ENCODE measurements at places on chromosomes 11 and 22. TPM values are rescaled to one million over a fixed set of nuclear protein-coding genes. Genes with fewer than 3 reads are reported as not detected.
A peak's percentile ranks its signal among the peaks of the same experiment; 100 is the strongest.

DNA sequence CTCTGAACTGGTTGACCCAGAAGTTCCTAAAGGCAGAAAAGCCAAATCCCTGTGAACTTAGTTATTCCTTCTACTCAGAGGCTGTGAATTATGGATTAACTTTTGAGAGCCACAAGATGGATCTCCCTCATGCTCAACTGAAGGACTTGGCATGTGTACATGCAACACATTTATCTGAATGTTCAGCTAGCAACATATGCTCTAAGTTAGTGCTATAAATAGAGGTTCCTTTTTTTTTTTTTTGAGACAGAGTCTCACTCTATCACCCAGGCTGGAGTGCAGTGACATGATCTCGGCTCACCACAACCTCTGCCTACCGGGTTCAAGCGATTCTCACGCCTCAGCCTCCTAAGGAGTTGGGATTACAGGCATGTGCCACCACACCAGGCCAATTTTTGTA is 40.1 kb downstream of the EIF4ENIF1 start:
- DNase-seq: no peak

- peak; percentile 35 for DNase-seq
Measured at GRCh38 chr11:68750195-68751003, 921 bp downstream of the TESMIN start.

GRCh38 chr11:43943931-43944751 is 1.7 kb downstream of the C11orf96 start:
- no peak for DNase-seq

GRCh38 chr22:18108187-18108586 is 2.4 kb upstream of the TUBA8 start:
- DNase-seq: no peak

GRCh38 chr22:27686534-27686933 is 115.0 kb downstream of the MN1 start:
- DNase-seq: peak; percentile 61

- no peak for DNase-seq
Measured at GRCh38 chr11:43384393-43384792, 25.7 kb downstream of the TTC17 start.

DNA sequence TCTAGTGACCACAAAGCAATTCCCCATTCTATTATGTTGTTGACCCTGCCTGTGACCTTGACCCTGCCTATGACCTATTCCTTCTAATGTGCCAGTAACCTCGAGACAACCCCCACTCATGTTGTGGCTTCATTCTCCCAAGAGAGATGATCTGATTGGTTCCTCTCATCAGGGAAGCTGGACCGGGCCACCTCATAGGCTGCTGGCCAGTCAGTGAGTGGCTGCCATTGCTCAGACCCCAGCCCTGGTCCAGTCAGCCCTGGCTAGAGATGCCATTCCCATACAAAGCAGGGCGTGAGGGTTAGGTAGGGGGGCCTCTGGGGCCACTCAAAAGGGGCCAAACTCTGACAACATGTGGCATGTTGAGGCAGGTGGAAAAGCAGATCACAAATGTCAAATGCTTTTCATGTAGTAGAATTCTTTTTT is 11.9 kb downstream of the SLC29A2 start:
- no peak for DNase-seq

GRCh38 chr11:70078781-70079616 is 882 bp downstream of the ANO1 start:
- no peak for DNase-seq

- no peak for DNase-seq
Measured at GRCh38 chr11:4921796-4922195, 2.3 kb downstream of the OR51G1 start.

GRCh38 chr11:8711895-8712442 is 29.4 kb downstream of the RPL27A start:
- DNase-seq: no peak

DNA sequence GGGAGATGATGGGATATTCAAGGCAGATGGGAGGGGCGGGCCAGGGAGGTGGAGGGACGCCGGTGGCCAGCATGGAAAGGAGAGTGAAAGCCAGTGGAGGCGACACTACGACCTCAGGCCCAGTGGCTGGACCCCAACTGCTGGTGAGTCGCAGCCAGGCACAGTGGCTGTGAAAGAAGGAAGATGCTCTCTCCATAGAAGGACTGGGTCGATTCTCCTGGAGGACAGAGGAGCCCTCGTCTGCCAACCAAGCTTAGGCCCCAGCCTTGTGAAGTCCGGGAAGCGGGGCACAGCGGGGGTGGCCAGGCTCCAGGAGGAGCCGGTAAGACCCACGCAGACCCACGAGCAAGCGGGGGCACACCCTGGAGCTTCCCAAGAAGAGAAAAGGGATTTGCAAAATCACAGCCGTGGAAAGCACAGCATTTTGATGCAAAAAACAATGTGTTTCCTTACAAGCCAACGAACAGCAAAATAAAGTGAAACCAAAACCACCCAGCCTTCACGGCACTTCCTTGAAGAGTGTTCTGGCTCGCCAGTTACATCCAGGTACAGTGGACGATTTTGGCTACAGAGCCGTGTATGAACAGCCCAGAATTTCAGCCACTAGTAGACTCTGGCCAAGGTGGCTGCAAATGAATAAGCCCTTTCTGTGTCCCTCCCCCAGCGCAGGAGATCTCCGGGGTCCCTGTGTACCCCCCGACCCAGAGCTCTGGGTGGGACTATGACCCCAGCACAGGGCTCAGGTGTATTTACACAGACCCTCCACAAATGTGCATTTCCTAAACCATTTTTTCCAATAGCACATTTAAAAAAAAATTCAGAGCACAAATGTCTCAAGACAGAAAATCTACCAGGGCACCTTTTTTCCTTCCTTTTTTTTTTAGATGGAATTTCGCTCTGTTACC is 96.9 kb downstream of the TRMU start:
- DNase-seq: no peak

DNA sequence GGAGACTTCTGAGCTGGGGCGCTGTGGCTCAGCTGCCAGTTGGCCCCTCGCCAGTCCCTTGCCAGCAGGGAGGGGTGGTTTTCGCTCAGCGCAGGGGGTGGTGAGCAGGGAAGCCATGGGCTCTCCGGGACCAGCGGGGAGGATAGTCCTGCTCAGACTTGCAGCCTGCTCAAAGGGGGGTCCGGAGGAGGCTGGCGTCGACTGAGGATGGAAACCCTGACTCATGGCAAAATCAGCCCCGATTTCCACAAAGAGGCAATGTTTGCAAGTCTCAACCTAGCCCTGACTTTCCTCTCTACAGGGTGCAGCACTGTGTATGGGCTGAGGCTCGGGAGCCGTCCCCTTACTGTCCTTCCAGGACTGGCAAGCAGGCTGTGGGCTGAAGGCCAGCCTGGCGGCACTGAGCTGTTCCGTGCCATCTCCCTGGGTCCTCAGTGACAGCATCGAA is 35.1 kb downstream of the FBLN1 start:
- peak; percentile 74 for DNase-seq

DNA sequence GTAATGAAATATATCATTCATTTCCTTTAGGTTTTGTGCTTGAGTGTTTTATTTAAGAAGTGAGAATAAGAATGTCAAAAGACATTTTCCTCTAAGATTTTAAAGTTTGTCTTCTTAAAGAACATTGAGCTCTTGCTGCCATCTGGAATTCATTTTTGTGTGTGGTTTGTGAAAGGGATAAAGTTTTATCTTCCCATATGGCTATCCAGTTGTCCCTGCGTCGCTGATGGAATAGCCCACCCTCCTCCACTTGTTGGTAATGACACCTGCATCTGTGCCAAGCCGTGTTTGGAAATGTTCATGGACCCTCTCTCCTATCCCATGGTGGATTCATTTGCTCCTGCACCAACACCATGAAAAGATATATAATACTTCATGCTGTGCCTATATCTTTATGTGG is 901.5 kb downstream of the BRD1 start:
- no peak for DNase-seq

DNA sequence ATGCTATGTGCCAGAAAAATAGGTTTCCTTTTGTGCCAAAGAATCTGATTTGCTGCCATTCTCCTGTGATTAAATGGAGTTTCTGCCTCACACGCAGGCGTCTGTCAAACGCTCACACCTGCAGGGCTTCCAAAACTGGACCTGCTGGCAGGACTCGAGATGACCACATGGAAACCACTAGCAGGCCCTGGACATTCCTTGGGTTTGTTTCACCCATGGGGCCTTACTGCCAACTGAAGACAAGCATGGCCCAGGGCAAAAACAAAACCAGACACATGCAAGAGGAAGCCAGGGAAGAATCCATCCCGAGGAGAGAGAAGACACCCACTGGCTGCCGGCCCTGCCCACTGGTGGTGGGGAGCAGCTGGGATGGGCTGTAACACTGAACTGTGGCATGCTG is 55.9 kb upstream of the MN1 start:
- no peak for DNase-seq

- DNase-seq: no peak
Measured at GRCh38 chr11:50088231-50088630, 55.6 kb downstream of the OR4C45 start.

- no peak for DNase-seq
Measured at GRCh38 chr22:25388866-25389540, 169.6 kb downstream of the CRYBB2 start.

GRCh38 chr22:21444701-21445436 is 22.3 kb upstream of the TMEM191C start:
- no peak for DNase-seq

DNA sequence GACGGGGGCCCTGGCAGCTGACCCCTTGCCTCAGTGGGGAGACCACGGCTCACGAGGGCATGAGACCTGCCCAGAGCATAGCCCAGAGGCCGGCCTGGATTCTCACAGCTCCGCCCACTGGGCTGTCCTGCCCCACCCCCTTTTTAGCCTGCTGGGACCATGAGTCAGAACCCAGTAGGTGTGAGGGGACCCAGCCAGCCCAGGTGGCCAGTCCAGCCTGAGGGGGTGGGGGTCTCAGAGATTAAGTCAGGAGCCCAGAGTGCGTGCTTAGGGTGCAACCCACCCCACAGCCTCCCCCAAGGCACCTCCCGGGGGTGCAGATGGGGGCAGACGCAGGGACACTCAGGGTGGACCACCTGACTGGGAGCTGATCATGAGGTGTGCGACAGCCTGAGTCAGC is 40.1 kb upstream of the PPARA start:
- DNase-seq: no peak

- no peak for DNase-seq
Measured at GRCh38 chr11:72606748-72607468, 67.3 kb downstream of the PDE2A start.

- no peak for DNase-seq
Measured at GRCh38 chr11:44605068-44605708, 39.7 kb downstream of the CD82 start.

DNA sequence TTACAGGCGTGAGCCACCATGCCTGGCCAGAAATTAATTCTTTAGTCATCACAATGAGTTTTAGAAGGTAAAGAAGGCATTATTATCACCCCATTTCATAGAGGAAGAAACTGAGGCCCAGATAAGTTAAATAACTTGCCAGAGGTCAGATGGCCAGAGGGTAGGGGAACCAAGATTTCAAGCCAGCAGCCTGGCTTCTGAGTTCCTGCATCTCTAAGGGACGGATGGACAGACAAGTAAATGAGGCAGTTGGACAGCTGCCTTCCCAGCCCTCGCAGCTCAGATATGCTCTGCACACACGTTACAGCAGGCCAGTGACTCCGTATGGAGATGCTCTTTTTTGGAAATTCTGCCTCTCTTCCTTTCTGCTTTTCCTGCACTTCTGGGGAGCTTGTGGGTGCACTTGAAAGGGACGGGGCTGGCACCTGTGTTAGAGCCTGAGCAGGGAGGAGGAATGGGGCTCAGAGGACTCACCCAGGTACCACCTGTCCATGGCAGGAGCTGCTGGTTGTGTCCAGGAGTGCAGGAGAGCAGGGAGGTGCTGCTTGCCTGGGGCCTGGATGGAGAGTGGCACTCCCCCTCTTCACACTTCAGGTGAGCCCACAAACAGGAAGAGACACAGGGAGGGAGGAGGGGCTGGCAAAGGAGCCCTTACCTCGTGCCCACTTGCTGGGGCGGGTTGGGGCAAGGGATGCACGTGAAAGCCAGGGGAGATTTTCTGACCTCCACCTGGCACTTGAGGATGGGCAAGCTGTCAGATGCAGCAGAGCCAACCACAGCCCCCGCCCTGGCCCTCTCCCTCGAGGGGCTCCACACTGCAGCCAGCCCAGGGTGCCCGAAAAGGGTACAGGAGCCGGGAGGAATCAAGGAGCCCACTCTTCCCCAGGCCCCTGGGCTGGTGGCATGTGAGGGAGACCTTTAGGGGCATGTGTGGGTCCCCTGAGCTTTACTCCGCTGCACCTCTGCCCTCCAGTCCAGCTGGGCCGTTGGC is 3.3 kb upstream of the FXYD2 start:
- no peak for DNase-seq

DNA sequence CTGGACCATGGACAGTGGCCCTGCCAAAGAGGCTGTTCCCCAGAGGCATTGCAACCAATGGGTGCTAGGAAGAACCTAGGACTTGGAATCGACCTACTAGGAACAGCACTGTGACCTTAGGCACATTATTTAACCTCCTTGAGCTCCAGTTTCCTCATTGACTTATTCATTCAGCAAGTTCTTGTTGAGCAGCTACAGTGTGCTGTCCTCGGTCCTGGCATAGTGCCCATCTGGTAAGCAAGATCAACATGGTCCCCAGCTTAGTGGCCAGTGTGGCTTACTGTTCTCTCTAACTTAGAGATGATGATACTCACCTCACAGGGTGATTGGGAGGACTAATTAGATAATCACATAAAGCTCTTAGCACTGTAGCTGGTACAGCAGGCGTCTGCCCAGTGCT is 8.2 kb downstream of the ABCG4 start:
- DNase-seq: no peak

DNA sequence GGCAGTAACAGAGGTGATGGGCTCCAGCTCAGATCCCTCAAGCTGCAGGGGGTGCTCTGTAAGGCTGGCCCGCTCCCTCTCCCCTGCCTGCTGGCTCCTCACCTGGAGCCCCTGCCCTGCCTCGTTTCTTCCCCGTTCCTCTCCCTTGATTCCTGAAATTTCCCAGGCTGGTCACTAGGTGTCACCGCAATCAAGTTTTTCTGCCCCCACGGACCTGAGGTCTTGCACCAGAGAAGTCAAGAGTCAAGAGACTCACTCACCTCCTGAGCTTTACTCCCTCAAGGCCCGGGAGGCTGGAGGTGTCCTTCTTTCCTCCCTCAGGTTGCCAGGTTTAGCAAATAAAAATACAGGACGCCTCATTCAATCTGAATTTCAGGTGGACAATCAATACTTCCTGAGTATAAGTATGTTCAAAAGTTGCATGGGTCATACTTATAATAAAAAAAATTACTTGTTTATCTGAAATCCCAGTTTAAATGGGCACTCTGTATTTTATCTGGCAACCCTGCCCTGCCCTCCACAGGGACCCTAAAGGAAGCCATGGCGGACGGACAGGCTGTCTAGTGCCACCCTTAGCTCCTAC is 69.2 kb downstream of the SCUBE1 start:
- DNase-seq: peak; percentile 73

GRCh38 chr11:117169736-117170135 is 8.8 kb upstream of the SIDT2 start:
- no peak for DNase-seq

The ANO3 gene
- 0.28 TPM for total RNA-seq

The FREY1 gene
- 0.51 TPM for total RNA-seq

The MS4A6E gene
- total RNA-seq: not detected

The F2 gene
- 0.26 TPM for total RNA-seq

The MMP13 gene
- not detected for total RNA-seq

The GGT1 gene
- total RNA-seq: 69.7 TPM

The DAGLA gene
- total RNA-seq: 1.5 TPM

The POU2F3 gene
- total RNA-seq: 2.6 TPM

The MN1 gene
- total RNA-seq: 4.7 TPM

All from lung (tissue), 17 donors.